ENCODE measurements at places on chromosomes 1 and 21.

DNA sequence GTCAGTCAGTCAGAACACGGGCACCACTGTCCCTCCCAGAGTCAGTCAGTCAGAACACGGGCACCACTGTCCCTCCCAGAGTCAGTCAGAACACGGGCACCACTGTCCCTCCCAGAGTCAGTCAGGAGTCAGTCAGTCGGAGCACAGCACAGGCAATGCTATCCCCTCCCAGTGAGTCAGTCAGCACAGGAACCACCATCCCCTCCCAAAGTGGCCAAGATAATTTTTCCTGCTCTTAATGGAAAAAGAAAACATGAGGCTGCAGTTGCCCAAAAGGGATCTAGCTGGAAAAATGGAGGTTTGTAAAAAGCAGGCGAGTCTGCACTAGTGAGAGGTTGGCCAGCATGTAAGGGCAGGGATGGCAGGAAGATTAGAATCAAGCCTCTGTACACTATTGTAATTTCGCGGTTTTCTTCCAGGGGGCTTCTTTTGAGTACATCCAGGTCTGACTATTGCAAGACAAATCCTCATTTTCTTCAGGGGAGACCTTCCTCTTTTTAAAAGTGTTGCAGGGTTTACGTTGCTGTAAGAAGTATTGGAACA is 213.8 kb downstream of the SIPA1L2 start:
- no peak for DNase-seq

DNA sequence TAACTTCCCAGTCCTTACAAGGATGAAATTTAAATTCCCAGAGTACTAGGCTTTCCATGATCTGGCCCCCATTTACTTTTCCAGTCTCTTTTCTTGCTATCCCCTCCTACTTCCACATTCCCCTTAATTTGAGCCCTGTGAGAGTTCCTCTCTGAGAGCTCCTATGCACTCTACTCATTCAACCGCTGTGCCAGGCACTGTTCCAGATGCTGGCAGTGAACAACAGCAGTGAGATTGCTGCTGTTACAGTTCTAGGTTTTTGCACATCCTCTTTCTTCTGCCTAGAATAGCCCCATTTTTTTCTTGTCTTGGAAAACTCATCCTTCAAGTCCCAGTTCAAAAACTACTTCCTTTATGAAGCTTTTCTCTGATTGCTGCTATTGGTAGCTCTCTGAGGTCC is 18.8 kb downstream of the ATF6 start:
- no peak for DNase-seq

GRCh38 chr1:170414989-170415709 is 116.8 kb upstream of the GORAB start:
- DNase-seq: no peak

DNA sequence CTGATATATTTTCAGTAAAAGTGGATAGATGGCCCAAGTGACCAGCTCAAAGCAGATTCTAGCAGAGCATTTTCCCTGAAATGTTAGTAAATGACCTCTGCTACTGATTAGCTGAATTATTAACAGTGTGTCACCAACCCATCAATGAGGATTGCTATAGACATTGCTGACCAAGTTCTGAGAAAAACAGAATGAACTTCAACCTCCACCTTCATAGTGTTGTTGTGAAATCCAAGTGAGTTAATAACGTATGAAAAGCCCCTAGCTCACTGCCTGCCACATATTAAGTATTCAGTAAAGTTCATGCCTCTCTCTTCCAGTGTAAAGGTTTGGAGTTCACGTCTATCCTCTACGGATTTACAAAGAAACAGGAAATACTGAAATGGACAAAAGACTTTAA is 15.8 kb downstream of the PLPP3 start:
- no peak for DNase-seq

GRCh38 chr1:20495661-20496060 is 9.7 kb upstream of the CAMK2N1 start:
- DNase-seq: no peak

DNA sequence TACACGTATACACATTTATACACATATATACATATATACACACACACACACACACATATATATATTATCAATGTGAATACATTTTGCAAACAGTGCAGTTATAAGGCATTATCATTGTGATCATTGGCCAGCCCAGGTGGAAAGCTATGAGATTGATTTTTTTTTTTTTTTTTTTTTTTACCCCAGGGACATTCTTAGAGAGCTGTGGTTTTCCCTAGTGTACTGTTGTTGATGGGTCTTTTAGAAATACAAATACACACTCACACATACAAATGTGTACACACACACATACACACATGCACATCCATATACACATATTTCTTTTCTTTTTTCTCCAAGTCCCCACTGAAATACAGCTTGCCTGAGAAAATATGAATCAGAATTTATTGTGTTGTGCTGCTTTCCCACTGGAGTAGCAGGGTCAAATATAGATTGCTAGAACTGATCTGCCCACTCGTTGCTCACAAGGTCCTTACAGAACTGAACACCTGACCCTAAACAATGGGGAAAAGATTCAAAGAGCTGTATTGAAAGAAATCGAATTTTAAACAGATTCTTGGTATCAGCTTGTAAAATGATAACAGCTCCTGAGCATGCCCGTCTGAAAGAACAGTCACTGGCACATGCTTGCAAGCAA is 325.6 kb downstream of the OMA1 start:
- no peak for DNase-seq

DNA sequence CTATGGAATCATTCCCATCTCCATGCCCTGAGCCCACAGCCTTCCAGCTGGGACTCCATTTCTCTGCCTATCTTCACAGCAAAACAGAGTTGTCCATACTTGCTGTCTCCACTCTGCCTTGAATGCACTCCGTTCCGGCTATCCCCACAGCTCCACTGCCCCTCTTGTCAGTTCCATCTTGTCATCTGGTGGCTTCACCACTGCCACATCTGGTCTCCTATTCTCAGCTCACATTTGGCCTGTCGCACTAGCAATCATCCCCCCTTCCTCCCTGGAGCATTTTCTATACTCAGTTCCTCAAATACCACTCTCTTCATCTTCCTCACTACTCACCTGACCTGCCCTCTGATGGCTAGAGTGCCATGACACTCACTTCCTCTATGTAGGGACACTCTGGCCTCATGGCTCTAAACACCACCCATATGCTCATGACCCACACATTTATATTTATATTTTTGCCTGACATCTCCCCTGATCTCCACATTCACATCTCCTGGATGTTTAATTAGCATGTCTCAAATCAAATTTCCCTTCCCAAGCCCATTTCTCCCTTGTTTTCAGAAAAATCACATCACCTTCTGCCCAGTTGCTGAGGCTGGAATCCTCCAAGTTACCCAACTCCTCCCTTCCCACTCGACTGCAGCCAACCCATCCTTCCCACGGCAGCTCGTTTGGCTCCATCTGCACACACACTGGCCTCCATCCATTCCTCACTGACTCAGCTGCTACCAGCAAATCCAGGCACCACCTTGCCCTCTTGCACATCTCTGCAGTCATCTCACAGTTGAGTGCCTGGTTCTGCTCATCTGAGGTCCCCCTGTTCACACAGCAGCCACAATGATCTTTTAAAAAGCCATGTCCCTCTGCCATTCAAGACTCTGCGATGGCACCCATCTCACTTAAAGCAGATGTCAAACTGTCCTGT is 6.1 kb downstream of the ZNF692 start:
- DNase-seq: no peak

- DNase-seq: no peak
These were observed 195.0 kb upstream of the OLFM3 start for GRCh38 chr1:102191723-102192122.

DNA sequence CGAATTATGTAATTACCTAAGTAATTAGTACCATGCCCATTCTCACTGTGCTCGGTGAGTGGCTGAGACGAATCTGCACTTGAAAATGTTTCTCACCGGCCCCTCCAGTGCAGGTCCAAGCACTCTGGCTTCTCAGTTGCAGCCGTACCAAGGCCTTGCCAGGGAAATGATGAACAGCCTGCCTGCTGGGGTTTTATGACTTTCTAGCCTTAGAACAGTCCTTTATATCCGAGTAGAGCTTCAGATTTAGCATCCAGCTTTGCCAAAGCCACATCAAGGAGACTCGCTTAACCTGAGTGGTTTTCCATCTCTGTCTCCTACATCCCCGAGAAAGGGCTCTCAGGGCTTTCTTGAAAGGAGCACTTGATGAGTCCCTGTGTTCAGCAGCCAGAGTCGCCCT is 83.4 kb downstream of the GREM2 start:
- no peak for DNase-seq

DNA sequence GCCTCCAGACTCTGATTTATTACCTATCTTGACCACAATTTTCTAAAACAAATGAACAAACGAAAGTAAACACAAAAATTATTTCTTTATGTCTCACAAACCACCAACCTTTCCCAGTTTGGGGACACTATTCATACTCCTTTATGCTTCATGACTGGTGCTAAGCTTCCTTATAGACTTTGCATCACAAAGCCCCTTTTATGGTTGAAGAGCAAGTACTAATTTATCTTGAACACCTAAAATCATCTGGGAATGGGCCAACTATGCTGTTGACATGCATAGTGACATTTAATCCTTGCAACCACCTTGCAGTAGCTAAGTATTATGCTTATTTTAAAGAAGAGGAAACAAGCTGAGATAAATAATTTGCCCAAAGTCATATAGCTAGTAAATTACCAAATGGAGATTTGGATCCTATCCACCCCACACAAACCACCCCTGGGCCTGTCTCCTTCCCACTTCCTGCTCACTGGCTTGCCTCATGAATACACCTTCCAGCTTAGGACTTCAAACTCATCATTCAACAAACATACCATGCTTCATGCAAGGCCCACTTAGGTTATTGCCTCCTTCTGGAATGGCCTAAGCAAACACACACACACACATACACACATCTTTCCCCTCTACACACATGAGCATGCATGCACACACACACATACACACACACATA is 192.2 kb downstream of the PLPP3 start:
- DNase-seq: no peak

DNA sequence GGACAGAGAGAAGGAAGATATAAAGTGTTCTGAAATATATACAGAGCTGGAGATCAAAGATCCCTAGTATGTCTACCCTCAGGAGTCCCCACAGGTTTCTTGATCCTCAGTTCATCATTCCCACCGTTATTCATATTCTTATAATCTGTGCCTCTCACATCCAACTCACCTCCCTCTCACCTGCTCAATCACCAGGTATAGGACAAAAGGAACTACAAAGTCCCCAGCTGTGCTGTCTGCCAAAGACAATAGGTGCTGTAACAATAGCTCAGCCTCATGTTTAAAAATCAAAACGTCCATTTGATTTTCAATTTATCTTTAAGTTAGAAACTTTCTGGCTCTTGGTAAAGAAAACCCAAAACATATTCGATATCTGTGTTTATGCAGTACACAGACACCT is 121.1 kb upstream of the PKN2 start:
- DNase-seq: no peak

- DNase-seq: no peak
These were observed 94.4 kb downstream of the MIS18A start for GRCh38 chr21:32184485-32184884.

Data from activated T-cell treated with anti-CD3 and anti-CD28 coated beads for 24 hours (primary cell).